Inflammatory macrophage treated with lipopolysaccharide for 4 hours (primary cell): ENCODE measurements at places on chromosomes 3 and 15.

- DNase-seq, result peak; percentile 88
Observed at GRCh38 chr3:39250116-39250747, 29.6 kb downstream of the CX3CR1 start.

- DNase-seq, result no peak
Observed at GRCh38 chr15:78623786-78624497, 3.1 kb upstream of the CHRNA3 start.

- no peak for DNase-seq
Observed at GRCh38 chr3:35757991-35758757, 118.8 kb downstream of the ARPP21 start.

- no peak for DNase-seq
Observed at GRCh38 chr3:64152086-64152485, 73.2 kb downstream of the PRICKLE2 start.

DNA sequence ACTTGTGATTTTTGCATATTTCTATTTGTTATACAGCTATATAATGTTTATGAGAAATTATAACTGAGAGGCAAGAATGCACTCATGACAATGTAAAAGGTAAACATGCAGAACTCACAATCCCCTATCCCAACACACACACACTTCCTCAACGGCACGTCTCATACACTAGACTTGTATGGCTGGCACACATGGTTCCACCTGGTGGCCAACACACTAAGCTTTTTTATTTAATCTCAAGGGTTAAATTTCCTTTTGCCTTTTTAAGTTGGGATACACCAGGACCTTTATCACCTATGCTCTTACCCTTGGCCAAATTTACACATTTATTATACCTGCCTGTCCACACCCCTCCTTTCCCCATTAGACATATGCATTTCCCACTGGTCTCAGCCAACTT is 88.6 kb upstream of the PSMD6 start:
- no peak for DNase-seq

DNA sequence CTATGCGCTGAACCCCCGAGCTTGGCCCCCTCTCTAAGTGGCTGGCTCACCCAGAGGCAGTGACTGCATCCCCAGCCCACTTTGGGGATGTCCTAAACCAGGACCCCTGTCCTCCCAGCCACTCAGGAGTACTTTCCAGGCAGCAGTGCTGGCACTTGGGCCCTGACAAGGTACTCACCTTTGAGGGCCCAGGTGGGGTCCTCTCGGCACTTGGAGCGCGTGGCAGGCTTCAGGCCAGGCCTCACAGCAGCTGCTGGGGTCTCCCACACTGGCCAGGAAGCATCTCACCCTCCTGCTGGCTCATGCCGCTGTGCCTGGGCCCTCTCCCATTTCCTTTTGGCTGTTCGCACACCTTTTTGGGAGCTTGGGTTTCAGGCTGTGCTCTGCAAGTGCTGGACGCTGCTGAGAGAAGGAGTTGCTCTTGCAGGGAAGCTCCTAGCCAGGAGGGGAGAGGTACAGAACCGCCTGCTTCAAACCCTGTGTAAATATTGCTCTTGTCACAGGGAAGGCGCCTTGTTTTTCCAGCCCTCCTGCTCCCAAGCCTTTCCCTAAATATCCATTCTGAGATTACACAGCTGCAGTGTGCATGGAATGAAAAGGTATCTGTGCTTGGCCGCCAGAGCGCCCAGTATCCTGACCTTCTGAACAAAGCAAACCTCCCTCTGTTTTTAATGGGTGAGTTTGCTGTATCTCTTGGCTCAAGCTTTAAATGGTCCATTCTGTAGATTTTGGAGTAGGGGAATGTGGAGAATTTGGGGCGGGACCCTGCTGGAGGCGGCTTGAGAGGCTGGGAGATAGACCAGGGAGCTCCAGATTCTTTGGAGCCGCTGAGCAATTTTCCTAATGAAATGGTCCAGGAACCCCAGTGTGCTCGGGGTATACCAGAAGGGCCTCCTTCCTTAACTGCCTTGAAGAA is 45.6 kb downstream of the DNASE1L3 start:
- no peak for DNase-seq

DNA sequence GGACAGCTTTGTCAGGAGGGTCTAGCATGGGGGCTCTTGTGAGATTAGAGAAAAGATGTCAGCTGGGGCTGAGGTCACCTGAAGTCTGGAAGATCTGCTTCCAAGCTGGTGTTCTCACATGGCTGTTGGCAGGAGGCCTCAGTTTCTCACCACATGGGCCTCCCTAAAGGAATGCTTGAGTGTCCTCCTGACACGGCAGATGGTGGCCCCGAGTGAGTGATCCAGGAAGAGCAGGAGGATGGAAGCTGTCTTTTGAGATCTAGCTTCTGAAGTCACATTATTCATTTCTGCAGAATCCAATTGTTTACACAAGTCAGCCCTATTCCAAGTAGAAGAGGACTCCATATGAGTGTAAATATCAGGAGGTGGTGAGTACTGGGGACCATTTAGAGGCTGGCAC is 344.0 kb upstream of the PROK2 start:
- no peak for DNase-seq
